RWPE2 (cell line): ENCODE measurements at places on chromosomes 4 and X.
A peak's percentile ranks its signal among the peaks of the same experiment; 100 is the strongest.

- no peaks in the 10 kb centered on the region for H3K4me1 ChIP-seq
- H3K27ac ChIP-seq = no peak overlapping the region
- H3K4me3 ChIP-seq = no peak overlapping the region
- no peaks in the 10 kb centered on the region for H3K27me3 ChIP-seq
- H3K36me3 ChIP-seq = no peaks in the 10 kb centered on the region
Observed at GRCh38 chr4:2771264-2771663, 15.1 kb upstream of the TNIP2 start.

DNA sequence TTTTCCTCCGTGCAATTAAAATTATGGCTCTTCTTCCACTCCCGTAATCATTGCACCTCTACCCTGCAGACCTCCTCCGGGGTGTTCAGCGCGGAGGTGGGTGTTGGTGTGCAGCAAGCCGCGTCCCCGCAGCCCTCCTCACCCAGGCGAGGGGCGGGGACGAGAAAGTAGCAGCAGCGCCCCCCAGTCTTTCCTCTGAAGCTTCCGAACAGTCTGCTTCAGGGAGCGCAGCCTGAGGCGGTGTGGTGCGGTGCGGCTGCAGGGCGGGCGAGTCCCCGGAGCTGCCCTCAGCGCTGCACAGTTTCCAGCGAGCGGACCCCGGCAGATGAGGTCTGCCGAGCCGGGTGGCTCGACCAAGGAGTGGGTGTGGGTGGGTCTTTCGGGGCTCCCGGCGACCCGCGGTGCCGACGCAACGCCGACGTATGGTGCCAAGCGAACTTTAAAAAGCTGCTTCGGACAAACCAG is at the start of gene FRAS1:
Gene FRAS1 (plus strand): TSS at position 189 of the 465 bp plus-strand sequence. CDS start 687 bp downstream, outside the sequence.
- no peak for DNase-seq
- H3K27ac ChIP-seq = peak within 1 kb of the TSS; percentile 30
- H3K4me3 ChIP-seq = peak within 1 kb of the TSS; percentile 43
- no peaks in the 10 kb centered on the region for H3K27me3 ChIP-seq

DNA sequence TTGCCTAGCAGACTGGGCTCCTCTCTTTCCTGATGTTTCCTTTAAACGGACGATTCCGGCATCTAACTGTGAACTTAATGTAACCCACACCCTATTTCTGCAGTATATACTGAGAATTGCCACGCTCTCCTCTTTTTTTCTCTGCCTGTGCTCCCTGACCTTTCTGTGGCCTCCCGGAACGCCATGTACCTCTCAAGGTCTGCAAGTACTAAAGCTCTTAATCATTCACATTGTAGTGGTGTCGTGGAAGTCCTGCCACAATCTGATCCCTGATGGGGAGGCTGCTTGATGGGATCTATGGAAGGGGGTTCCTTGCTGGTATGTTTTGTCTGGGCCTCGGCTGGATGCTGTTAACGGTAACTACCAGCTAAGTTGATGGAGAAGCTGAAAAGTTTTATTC is 302.9 kb upstream of the EPHA5 start:
- H3K27me3 ChIP-seq = no peaks in the 10 kb centered on the region
- DNase-seq = no peak
- H3K4me3 ChIP-seq = no peak overlapping the region
- H3K36me3 ChIP-seq = no peaks in the 10 kb centered on the region

- no peaks in the 10 kb centered on the region for H3K4me1 ChIP-seq
- H3K27ac ChIP-seq = no peak overlapping the region
- peaks cover 27% of the 10 kb centered on the region for H3K36me3 ChIP-seq
- H3K4me3 ChIP-seq = no peak overlapping the region
- H3K27me3 ChIP-seq = no peaks in the 10 kb centered on the region
Observed at GRCh38 chr4:183255487-183255886, 64.6 kb downstream of the CLDN22 start.

- peaks cover 8% of the 10 kb centered on the region for H3K4me1 ChIP-seq
- no peak for DNase-seq
- H3K27me3 ChIP-seq = no peaks in the 10 kb centered on the region
- no peaks in the 10 kb centered on the region for H3K36me3 ChIP-seq
Observed at GRCh38 chr4:186957952-186958555, 234.4 kb upstream of the FAT1 start.

DNA sequence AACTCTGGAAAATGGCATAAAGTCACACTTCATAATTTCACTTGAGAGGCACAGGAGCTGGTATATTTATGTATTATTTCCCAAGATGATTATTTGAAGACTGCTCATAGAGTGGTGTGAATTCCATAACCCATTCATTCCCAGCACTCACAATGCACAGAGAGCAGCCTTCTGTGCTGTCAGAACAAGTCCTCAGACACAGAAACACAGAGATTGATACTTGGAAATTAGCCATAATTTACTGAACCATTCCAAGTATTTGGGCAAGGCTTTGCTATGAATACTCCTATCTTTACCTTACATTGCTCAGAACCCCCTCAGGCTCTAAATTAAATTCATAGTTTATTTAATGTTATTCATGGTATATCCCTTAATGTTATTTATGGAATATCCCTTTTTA is 53.6 kb downstream of the PABPC4L start:
- no peaks in the 10 kb centered on the region for H3K4me1 ChIP-seq
- no peaks in the 10 kb centered on the region for H3K36me3 ChIP-seq
- no peaks in the 10 kb centered on the region for H3K27me3 ChIP-seq
- no peak overlapping the region for H3K4me3 ChIP-seq

DNA sequence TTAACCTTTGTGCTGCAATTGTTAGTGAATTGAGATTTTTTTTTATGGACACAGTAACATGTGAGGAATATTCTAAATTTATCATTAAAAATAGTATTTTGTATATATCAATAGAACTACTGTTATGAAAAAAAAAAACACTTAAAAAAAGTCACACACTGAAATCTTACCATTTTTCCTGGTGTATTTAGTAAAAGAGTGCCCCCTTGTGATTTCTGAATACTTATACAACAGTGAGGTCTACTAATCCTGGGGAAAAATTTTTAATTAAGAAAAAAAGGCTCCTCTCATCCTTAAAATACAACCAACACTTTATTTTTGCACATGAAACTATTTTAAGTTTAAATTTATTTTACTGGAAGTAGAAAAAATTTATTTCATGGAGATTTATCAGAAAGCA is 56.4 kb upstream of the SPOCK3 start:
- no peak overlapping the region for H3K27ac ChIP-seq
- H3K4me1 ChIP-seq = no peaks in the 10 kb centered on the region
- H3K36me3 ChIP-seq = no peaks in the 10 kb centered on the region
- no peaks in the 10 kb centered on the region for H3K27me3 ChIP-seq
- no peak for DNase-seq

DNA sequence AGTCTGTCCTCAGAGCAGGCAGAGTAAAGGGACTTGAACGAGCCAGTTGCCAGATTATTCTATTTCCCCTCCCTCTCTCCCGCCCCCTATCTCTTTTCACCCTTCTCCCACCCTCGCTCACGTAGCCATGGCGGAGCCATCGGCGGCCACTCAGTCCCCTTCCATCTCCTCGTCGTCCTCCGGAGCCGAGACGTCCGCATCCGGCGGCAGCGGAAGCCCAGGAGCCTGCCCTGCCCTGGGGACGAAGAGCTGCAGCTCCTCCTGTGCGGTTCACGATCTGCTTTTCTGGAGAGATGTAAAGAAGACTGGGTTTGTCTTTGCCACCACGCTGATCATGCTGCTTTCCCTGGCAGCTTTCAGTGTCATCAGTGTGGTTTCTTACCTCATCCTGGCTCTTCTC is 106.2 kb upstream of the SMAD1 start:
- H3K27ac ChIP-seq = no peak overlapping the region
- H3K4me1 ChIP-seq = no peaks in the 10 kb centered on the region
- H3K4me3 ChIP-seq = no peak overlapping the region

- no peak overlapping the region for H3K27ac ChIP-seq
- H3K4me3 ChIP-seq = no peak overlapping the region
- H3K36me3 ChIP-seq = no peaks in the 10 kb centered on the region
- H3K4me1 ChIP-seq = no peaks in the 10 kb centered on the region
- H3K27me3 ChIP-seq = no peaks in the 10 kb centered on the region
- DNase-seq = no peak
Observed at GRCh38 chr4:89298788-89299152, 8.8 kb downstream of the GPRIN3 start.

DNA sequence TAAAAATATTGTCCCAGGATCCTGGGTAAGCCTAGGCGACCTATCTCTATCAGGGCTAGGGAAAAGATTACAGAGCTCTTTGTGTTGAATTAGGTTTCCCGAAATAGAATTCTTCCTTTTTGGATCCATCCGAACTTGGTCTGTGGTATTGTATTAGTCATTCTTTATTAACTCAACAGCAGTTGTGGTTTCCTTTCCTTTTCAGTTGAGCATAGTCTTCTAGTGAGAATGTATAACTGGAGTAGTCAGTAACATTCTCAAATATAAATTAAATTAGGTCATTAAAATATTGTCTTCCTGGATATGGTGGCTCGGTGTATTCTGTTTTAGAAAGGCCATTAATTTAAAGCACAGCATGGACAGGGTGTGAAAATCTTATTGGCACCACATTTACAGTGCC is 520.4 kb downstream of the NLGN4X start:
- no peak for DNase-seq
- H3K4me1 ChIP-seq = no peaks in the 10 kb centered on the region
- no peak overlapping the region for H3K27ac ChIP-seq
- H3K27me3 ChIP-seq = no peaks in the 10 kb centered on the region
- H3K36me3 ChIP-seq = no peaks in the 10 kb centered on the region
- no peak overlapping the region for H3K4me3 ChIP-seq

GRCh38 chrX:75596178-75596577 is 73.3 kb upstream of the ZDHHC15 start:
- H3K4me3 ChIP-seq = no peak overlapping the region
- H3K27ac ChIP-seq = no peak overlapping the region
- H3K36me3 ChIP-seq = no peaks in the 10 kb centered on the region

DNA sequence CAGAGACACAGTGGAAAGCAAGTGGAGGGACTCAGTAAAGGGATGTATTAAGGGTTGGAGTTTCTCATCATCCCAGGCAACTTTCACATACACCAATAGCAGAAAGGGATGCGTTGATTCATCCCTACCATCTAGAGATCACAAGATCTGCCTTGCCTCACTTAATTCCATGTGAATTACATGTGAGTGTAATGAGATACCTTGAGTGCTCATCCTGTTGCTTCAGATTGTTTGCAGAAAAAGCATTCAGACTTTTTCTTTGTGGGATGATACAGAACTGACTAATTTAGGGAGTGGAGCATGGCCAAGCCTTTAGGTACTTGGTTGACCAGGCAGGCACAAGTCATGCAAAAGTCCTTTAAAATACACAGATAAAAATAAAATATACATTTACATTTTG is 124.8 kb upstream of the SLIT2 start:
- no peaks in the 10 kb centered on the region for H3K36me3 ChIP-seq
- no peak for DNase-seq
- peak overlapping the region; percentile 2 for H3K27ac ChIP-seq
- peaks cover 9% of the 10 kb centered on the region for H3K4me1 ChIP-seq
- no peak overlapping the region for H3K4me3 ChIP-seq

DNA sequence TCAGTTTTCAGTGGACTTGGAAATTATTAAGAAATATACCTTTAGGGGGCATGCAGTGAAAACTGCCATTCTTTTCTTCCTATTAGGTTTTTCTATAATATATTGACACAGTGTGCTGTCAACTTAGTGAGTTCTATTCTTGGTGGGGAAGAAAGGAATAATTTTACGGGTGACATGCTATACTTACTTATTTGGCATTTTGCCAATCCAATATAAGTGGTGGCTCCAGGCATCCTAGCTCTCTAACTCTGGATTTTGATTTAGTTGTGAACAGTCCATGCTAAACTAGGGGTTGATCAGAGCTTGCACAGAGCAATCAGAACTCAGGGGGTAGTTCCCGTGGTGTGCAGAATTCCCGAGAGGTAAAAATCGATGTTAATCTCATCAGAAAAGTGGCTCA is 277.7 kb upstream of the FTHL17 start:
- H3K4me1 ChIP-seq = peaks cover 13% of the 10 kb centered on the region
- H3K4me3 ChIP-seq = no peak overlapping the region
- no peaks in the 10 kb centered on the region for H3K27me3 ChIP-seq
- DNase-seq = no peak
- H3K27ac ChIP-seq = no peak overlapping the region
- H3K36me3 ChIP-seq = no peaks in the 10 kb centered on the region

GRCh38 chr4:69239092-69239491 is 24.5 kb upstream of the UGT2B11 start:
- no peaks in the 10 kb centered on the region for H3K4me1 ChIP-seq
- H3K4me3 ChIP-seq = no peak overlapping the region
- no peaks in the 10 kb centered on the region for H3K36me3 ChIP-seq
- no peak for DNase-seq
- no peak overlapping the region for H3K27ac ChIP-seq
- no peaks in the 10 kb centered on the region for H3K27me3 ChIP-seq

DNA sequence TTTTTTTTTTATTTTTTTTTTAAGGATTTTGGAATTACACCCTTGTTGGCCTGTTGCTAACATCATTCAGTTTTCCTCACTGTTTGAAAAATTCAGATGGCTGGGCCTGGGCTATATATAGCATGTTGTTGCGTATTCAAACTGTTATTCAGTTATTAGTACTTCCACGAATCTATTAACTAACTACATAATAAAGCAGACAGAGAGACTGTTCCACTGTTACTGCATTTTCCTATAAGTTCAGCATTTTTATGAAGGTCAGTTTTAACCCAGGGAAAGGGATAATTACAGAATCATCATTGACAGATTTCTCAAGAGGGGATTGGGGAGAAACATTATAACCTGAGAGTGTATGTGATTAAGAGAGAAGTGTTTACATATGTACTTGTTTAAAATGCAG is 3.1 kb downstream of the DOCK11 start:
- DNase-seq = no peak
- no peaks in the 10 kb centered on the region for H3K36me3 ChIP-seq
- no peaks in the 10 kb centered on the region for H3K4me1 ChIP-seq
- H3K27me3 ChIP-seq = no peaks in the 10 kb centered on the region
